HuH-7.5 (cell line): ENCODE measurements at places on chromosomes 1 and 21.
A peak's percentile ranks its signal among the peaks of the same experiment; 100 is the strongest.

DNA sequence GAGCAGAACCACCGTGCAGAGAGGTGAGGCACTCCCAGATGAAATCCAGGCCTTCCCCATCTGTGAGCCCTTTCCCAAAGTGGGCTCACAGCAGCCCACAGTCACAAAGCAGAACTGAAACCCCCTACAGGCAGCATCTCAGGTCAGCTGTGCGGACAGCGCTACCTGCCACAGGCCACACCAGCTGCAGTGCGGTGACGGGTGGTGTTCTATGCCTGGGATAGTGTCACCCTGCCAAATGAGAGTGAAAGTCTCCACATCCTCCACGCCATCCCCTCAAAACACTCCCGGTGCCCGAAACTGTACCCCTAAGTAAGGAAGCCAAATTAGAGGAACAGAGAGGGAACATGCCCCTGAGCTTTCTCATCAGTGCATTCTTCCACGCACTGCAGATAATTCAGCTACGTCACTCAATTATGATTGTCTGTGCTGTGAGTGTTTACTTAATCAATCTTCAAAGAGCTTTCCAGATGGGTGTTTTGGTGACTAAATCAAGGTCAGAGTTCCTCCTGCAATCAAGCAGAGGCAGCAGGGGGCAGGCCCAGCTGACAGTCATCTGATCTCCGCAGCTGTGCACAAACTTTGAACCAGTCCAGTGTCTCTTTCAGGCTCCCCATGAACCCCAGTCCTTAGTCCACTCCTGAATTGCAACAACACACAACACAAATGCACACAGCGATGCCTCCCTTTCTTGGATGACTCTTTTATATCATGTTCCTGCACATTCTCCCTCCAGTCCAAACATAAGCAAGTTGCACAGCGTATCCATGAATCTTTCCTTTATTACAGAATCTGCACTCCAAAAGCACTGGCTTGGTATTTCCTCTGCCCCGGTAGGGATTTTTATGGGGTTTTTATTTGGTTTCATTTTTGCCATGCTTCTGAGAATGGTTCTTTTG is 150.0 kb downstream of the TOMM20 start:
- DNase-seq, result no peak

- DNase-seq, result no peak
Observed at GRCh38 chr1:244962130-244962529, 97.8 kb upstream of the HNRNPU start.

GRCh38 chr1:63487336-63488065 is 35.5 kb downstream of the ITGB3BP start:
- no peak for DNase-seq

DNA sequence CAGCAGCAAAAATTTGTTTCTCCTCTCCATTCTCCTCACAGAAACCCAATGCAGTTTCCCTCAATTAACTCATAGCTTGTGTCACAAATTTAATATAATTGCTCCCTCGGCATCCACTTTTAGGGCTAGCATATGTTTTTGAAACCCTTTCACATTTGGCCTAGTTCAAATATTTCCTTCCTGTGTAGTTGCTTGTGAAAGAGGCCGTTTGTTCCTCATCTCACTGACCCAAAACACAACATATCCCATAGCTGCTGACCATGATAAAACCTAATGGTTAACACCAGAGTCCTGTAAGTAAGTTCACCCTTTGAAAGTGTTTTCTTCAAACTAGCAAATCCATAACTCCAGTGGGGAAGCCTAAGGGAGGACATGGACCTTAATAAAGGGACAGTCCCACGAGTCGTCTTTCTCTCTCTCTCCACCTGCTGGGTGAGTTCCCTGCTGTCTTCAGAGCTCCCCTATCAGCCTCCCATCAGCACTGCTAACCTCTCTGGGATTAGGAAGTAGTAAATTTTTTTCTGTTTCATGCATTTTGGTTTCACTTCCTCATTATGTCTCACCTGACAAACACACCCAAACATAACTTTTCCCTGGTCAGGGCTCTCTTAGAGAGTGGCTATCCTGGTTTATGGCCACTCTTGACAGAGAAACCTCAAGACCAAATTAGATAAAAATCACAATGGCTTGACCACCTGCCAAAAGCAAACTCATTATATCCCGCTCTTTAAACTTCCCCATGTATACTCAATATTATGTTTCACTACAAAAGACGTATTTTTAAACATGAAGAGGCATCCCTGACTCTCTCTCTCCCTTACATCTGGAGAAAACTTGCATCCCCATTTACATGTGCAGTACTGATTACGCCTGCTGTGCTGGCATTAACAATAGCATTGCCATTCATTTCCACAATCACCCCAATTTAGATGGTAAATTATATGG is 177.7 kb upstream of the HP1BP3 start:
- DNase-seq, result no peak

DNA sequence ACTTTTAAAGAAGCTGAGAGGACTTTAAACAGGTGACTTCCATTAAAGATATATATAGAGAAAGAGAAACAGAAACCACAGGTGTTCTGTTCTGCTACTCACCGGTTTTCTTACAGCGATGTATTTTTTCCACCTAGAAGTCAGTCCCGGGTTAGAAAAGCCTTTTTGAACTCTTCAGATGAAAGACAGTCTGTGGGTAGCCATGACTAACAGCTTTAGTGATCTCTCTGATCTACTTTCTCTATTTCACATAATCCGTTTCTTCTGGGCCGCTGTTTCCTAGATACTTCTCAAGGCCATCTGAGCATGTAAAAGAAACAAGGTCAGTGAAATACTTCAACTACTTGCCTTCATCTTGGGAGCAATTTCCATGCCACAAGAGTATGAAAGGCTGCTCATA is 25.1 kb downstream of the WDR64 start:
- DNase-seq, result no peak

DNA sequence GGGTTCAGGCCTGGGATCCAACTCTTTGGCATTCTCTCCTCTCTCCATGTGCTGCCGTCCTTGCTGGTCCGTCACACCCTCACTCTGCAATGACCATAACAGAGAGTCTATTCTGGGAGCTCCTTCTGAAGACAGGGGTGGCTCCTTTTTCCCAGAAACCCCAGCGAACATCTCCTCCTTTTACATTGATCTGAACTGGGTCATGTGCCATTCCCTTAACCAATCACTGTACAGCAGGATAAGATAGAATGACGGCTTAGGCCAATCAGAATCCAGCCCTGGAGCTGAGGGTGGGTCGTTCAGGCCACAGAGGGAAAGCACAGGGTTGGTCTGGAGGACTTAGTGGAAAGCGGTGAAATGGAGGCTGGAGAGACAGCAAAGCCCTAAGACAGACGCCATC is 740.1 kb downstream of the MATN1 start:
- no peak for DNase-seq

DNA sequence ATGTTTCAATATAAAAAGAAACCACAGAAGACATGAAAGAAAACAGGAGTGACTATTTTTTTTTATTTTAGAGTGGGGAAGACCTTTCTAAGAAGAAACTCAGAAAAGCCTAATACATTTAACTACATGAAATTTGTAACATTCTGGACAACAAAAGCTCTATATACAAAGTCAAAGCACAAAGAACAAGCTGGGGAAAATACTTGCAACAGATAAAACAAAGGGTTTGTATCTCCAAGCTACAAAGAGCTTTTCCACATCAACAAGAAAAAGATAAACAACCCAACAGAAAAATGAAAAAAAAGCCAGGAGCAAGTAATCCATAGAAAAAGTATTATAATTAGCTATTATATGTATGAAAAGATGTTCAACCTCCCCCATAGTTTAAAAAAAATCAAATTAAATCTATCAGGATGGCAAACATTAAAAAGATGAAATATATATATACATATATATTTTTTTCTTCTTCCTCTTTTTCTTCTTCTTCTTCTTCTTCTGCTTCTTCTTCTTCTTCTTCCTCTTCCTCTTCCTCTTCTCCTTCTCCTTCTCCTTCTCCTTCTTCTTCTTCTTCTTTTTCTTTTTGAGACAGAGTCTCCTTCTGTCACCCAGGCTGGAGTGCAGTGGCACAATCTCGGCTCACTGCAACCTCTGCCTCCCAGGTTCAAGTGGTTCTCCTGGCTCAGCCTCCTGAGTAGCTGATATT is 49.1 kb upstream of the EPS8L3 start:
- no peak for DNase-seq

DNA sequence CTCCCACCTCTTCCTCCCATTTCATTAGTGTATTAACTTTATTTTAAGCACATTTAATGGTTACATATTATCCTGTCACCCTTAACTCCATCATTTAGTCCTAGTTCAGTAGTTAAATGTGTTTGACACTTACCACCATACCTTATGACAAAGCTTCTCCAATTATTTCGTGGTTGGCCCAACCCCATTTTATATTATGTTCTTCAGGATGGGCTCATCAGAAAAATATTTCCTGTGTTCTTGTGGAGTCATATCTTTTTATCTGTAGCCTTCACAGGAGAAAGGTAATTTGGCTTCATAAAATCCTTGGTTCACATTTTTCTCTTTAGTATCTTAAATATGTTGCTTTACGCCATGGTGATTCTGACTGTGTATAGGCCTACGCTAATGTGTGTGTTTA is 142.3 kb upstream of the COL6A1 start:
- DNase-seq, result no peak

GRCh38 chr21:32102426-32102825 is 176.4 kb downstream of the MIS18A start:
- DNase-seq, result no peak

- no peak for DNase-seq
Observed at GRCh38 chr21:35528116-35529042, 479.3 kb upstream of the RUNX1 start.

DNA sequence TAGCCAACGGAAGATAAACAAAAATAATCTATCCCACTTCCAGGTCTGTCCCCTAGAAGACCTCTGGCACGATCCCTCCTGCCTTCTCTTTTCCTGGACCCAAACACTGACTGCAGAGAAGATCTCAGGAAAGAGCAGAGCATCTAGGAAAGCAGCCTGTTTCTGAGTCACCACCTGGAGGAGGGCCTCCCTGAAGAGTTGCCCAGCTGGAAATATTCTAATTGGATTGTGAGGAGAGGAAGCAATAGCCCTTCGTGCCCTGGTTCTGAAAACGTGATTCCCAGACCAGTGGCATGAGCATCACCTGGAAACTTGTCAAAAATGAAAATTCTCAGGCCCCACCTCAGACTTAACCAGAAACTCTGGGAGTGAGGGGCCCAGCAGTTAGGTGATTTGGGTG is 411.1 kb downstream of the SETD4 start:
- DNase-seq, result no peak

- DNase-seq, result no peak
Observed at GRCh38 chr1:93426181-93426580, 21.7 kb upstream of the FNBP1L start.

GRCh38 chr21:39387461-39388037 is 38.7 kb upstream of the HMGN1 start:
- DNase-seq, result peak; percentile 90

- no peak for DNase-seq
Observed at GRCh38 chr1:204624631-204625216, 60.8 kb downstream of the LRRN2 start.
